ENCODE measurements at places on chromosomes 4 and X.

DNA sequence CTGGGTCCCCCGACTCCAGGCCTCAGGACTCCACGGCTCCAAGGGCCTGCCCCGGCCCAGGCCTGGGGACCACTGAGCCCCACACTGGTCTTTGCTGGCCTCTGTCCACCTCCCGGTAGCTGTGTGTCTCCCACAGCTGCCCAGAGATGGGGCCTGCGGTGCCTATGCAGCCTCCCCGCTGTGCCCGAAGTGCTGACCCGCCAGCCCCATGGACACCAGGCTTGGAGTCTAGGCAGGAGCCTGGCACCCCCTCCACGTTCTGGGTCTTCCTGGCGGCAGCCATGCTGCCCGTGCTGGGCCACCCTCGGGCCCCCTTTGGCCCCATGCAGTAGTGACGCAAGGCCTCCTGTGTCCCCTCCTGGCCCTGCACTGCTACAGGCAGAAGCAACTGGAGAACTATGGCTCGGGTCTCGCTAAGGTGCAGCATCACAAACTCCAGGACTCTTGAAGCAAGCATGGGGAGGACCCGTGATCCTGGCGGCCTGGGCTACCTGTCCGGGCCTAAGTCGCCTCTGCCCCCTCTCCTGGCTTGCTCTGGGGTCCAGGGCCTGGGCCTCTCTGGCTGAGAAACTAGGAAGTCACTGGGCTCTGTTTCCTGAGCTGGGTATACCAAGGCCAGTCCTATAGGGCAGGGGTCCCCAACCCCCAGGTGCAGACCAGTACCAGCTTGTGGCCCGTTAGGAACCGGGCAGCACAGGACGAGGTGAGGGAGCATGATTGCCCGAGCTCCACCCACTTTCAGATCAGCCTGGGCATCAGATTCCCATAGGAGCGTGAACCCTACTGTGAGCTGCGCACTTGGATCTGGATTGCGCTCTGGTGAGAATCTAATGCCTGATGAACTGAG, 917 bp downstream of the MYL5 start:
- DNase-seq: no peak

DNA sequence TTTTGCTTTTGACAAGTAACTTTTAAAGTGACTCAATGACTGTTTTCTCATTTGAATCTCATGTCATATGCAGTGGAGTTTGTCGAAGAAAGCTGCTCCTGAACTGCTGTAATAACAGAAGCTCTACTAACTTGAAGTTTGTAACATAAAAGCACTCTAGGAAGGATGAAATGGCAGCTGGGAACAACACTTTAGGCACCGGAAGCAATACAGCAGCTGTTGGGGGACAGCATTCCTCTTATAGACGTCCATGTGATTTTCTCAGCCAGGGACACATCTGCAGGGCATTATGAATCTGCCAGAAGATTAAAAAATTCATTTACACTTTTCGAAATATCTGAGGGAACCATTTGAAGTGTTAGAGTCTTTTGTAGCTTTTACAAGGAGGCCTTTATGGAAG, 1035.8 kb downstream of the ADGRL3 start:
- DNase-seq: no peak

DNA sequence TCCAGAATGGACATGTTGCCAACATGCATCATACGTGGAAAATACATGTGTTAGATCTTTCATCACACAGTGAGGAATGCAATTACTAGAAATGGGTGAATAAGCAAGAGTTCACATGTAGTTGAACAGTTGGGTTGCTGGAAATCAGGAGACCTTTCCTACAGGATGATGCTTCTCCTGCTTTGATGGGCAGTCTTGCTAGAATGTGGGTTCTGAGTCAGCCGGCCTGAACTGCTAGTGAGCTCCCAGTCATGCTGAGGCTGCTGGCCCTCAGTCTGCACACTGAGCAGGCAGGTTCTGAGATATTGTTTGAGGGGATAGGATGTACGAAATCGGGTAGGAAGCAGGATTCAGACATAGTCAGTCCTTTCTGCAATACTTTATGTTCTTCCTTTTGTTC, 20.2 kb downstream of the MSL3 start:
- DNase-seq: no peak

DNA sequence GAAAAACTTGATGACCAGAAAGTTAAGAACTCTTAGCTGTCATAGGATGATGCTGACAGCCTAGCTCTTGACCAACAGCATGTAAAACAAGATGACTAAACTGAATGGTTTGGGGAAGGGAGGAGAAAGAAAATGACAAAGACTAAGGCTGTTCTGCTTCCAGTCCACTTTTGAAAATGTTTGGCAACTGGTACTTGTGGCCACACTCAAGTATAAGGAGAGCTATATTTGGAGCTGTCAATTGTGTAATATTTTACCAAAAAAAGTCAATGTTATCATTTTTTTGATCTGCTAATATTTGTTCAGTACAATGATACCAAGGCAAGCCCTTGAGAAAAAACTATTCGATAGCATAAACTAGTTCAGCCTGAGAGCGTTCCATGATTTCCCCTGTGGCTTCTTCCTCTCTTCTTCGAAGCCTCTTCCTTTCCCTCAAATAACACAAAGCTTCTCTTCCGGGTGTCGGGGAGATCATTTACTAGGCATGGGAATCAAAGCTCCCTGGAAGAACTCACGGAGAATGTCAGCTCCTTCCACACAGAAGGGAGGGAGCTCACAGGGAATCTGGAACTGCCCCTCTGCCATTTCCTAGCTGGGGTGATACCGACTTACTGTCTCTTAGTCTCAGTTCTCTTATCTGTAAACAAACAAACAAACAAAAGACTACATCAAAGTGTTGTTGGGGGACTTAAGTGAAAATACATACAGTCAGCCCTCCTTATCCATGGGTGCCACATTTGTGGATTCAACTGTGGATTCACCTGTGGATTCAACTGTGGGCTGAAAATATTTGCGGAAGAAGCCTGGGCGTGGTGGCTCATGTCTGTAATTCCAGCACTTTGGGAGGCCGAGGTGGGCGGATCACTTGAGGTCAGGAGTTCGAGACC, 82.6 kb downstream of the SCD5 start:
- DNase-seq: no peak

GRCh38 chr4:8472689-8473197, 32.2 kb downstream of the TRMT44 start:
- DNase-seq: no peak

GRCh38 chrX:19122641-19123009, 357 bp upstream of the ADGRG2 start:
- no peak for DNase-seq

DNA sequence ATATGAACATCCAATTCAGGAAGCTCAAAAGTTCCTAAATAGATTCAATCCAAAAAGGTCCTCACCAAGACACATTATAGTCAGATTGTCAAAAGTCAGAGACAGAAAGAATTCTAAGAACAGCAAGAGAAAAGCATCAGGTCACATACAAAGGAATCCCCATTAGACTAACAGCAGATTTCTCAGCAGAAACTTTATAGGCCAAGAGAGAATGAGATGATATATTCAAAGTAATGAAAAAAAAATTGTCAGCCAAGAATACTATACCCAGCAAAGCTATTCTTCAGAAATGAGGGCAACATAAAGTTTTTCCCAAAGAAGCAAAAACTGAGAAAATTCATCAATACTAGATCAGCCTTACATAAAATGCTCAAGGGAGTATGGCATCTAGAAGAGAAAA, 106.6 kb upstream of the SH3RF1 start:
- no peak for DNase-seq

- no peak for DNase-seq
Measured at GRCh38 chr4:125266901-125267604, 47.7 kb upstream of the FAT4 start.

DNA sequence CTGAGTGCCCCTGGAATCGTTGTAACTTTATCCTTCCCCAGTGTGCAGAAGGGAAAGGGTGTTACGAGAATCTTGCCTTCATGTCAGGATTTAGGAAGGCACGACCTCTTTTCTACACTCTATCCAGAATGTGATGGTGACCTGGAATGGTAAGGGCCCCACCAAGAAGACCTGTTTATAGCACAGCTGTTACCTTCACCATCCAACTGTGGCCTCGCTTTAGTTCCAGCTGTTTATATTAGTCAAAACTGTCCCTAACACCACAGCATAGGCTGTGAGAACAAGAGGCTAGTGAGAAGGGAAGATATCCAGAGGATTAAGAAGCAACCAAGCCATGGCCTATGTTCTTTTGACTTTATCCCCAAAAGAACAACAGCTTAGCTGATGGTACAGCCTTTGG, 28.0 kb downstream of the ARX start:
- DNase-seq: no peak

GRCh38 chr4:26148927-26149326, 171.9 kb upstream of the RBPJ start:
- no peak for DNase-seq

DNA sequence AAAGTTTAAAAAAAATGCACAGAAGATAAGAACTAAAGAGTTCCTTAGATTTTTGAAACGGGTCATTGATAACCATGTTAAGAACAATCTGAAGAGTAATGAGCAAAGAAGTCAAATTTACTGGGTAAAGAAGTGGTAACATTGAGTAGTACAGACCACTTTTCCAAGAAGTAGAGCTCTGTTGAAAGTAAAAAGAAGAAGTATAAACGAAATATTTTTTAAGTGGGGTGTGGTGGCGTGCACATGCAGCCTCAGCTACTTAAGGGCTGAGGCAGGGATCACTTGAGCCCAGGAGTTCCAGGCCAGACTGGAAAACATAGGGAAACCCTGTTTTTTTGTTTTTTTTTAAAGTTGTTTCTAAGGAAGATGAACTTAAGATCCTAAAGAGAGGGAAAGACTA, 68.5 kb downstream of the UBA6 start:
- DNase-seq: no peak

DNA sequence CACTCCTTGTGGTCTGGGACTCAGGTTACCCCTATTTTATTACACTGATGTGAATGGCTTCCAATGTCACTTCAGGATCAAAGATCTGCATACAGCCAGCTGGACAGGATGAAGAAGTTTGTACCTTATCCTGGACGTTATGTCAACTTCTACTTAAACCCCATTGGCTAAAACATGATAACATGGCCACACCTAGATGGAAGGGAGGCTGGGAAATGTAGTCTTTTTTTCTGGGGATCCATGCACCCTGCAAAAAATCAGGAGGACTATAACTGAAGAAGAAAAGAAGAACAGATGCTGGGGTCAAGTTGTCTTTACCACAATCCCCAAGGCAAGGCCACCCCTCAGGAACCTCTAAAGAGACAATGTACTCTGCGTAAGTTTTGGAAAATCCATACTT, 459.2 kb downstream of the BCOR start:
- DNase-seq: no peak

DNA sequence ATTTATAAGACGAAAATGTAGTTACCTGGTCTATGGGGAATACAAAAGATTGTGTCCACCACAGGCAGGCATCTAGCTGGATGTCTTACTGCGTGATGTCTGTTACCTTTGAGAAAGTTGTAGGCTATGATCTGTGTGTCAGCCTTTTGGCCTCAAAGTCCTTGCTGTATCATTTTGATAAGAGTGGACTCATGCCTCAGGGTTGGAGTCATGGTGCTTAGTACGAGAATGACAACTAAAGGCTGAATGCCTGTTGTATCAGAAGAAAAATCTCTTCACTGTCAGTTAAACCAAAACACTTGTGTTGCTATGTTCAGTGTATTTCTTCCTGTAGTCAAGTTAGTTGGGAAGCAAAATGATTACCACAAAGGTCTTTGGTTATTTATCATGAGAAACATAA, 226.2 kb downstream of the ARHGAP10 start:
- no peak for DNase-seq

GRCh38 chr4:38368613-38369012, 295.4 kb upstream of the KLF3 start:
- no peak for DNase-seq

GRCh38 chr4:169311643-169312365, 41.0 kb upstream of the SH3RF1 start:
- DNase-seq: peak; percentile 64

DNA sequence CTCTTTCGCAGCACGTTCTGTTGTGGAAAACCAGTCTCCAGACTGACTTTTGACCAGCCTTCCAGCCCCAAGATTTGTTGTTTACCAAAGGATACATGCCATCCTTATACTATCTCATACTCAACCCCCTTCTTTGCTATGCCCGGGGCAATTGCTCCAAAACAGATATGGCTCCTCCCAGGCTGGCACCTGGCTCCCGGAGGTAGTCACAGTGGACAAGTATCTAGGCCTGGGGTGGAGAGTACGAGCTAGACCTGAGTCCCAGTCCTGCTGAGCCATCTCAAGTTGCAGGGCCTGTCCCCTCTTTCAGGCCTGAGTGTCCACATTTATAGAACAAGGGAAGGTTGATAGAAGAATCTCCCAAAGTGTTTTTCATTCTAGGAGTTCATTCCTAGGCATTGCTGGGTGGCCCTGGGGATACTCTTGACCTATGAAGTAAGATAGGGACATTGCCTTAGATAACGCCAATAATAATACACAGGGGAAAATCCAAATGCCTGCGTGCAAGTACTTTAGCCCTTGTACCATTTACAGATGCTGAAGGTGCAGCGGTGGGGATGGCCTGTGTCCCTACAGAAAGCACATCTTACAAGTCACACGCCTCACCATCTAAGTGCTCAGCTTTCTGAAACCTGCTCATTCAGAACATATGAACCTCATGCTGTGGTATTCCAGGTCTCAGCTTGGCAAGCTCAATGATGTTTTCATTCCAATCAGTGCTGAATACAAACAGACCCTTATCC, 136.7 kb upstream of the MAMLD1 start:
- DNase-seq: no peak

GRCh38 chr4:4849106-4849505, 10.4 kb upstream of the MSX1 start:
- no peak for DNase-seq

DNA sequence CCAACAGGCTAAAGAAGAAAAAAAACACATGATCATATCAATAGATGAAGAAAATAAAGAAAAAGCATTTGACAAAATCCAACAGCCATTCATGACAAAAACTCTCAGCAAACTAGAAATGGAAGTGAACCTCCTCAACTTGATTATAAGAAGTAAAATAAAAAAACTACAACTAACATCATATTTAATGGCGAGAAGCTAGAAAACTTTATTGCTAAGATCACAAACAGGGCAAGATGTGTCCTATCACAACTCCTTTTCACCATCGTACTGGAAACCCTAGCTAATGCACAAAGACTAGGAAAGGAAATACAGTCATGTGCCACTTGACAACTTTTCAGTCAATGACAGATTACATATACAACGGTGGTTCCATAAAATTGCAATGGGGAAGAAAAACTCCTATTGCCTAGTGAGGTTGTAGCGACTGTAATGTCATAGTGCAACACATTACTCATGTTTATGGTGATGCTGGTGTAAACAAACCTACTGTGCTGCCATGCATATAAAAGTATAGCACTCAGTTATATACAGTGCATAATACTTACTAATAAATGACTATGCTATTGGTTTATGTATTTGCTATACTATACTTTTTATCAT, 12.1 kb upstream of the MANBA start:
- DNase-seq: no peak

- no peak for DNase-seq
Measured at GRCh38 chrX:111447298-111447697, 35.3 kb upstream of the DCX start.

- no peak for DNase-seq
Measured at GRCh38 chrX:48741834-48742233, 19.7 kb upstream of the GLOD5 start.

- no peak for DNase-seq
Measured at GRCh38 chr4:53889326-53890055, 174.9 kb downstream of the CHIC2 start.

Data from COLO829 (cell line).